ENCODE measurements at places on chromosomes 3 and 15. TPM values are rescaled to one million over a fixed set of nuclear protein-coding genes. Genes with fewer than 3 reads are reported as not detected.

The POTEB2 gene
- polyA plus RNA-seq, result not detected

The CCR1 gene
- polyA plus RNA-seq, result 1.8 TPM

The LMAN1L gene
- polyA plus RNA-seq, result 0.04 TPM

DNA sequence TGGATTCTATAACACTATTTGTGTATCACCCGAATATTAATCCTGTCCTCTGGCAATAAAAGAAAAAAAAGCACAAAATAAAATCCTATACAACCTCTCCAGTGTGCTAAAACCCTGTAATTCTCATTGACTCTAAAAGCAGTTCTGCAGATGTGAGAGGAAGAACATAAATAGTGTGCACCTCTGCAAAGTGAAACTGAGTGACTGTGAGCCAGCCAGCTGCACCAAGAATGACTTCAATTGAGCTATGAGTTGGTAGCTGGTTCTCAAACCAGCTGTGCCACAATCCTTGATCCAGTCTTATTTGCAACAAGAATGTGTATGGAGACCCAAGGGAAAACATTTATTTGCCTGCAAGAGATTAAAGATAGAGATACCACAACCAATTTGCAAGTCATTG, 31.2 kb upstream of the COL8A1 start:
- DNase-seq, result no peak

- DNase-seq, result no peak
These were observed 170.2 kb downstream of the FNDC3B start for GRCh38 chr3:172209333-172210321.

GRCh38 chr3:27880969-27881892, 159.1 kb upstream of the EOMES start:
- DNase-seq, result no peak

DNA sequence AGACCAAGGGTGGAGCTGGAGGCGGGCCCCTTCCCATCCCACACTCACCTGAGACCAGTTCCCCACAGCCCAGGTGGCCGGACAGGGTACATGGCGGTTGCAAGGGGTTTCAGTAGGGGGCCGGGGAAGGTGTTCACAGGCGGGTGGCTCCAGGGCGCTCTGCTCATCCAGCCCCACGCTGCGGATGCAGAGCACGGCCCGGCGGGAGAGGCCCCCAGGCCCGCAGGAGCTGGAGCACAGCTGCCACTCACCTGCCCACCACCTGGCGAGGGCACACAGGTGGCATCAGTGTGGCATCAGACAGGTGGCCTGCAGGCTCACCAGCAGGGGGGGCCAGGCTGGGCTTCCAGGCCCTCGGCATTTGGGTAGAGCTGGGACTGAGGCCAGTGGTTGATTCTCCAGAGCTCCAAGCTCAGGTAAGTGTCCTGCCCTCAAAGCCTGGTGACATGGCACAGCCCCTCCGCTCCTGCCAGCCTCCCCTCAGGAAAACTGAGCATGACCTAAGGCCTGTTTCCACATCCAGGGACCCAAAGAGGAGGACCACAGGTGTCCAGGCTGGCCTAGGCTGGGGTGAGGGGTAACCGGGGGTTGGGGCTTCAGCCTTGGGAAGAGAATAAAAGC, 43.8 kb downstream of the ADAMTS7 start:
- DNase-seq, result no peak

- DNase-seq, result no peak
These were observed 61.9 kb upstream of the TLE3 start for GRCh38 chr15:70159713-70160009.

Measured in renal pelvis (tissue), 12 donors.